ENCODE measurements at places on chromosomes 4 and X.

DNA sequence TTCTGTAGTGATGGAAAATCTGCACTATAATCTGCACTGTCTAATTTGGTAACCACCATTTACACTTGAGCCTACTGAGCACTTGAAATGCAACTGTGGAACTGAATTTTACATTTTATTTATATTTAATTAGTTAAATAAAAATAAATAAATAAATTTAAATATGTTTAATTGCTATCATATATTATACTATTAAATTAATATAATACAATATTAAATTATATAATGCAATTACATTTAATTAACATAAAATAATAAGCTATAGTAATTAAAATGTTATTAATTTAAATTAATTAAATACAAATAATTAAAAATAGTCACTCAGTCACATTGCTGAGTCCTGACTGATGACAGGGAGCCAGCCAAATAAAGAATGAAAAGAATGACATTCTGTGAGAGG, 170.2 kb upstream of the F9 start:
- no peak for DNase-seq

DNA sequence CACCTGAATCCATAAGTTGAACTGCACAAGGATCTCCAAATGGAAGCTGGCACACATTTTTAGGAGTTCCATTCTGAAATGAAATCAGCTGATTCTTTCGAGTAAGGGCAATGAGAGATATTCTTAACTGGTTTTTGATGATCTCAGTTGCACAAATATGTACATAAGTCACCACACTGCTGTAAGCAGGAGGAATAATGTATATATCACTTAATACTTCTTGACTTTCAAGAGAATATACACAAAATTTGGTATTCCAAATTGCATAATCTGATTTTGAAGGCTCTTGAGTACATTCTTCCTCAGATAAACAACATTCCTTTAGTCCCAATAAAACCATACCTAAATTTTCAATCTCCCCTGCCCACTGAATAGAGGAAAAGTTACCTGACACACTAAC, 8.2 kb downstream of the FANCB start:
- DNase-seq: no peak

DNA sequence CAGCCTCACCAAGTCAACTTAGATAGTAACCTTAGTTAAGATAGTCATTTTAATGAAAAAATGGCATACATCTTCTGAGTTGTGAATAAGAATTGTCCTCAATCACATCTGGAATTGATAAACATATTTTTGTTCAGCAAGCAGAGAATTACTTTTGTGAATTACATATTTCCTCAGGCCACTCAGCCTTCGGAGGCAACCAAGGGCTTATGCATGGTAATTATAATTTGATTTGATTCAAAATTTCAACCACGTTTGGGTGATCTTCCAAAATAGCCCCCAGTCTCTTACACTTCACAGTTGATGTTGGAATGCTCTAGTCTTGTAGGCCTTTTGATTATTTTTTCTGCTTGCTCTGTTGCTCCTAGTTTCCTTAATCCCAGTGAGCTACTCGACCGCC, 63.4 kb downstream of the GALNTL6 start:
- no peak for DNase-seq

DNA sequence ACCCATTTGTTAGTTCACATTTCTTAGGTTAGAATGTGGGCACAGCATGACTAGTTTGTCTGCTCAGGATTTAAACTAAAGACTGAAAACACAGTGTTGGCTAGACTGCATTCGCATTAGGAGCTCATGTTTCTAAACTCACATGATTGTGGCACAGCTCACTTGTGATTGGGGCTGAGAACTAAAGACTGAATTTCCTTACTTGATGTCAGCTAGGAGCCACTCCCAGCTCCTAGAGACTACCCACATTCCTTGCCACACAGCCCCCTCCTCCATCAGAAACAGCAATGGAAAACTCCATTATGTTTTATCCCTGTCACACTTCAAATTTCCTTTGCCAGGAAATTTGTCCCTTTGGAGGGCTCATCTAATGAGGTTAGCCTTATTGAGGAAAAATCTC, 170.2 kb upstream of the NUDT6 start:
- DNase-seq: no peak

DNA sequence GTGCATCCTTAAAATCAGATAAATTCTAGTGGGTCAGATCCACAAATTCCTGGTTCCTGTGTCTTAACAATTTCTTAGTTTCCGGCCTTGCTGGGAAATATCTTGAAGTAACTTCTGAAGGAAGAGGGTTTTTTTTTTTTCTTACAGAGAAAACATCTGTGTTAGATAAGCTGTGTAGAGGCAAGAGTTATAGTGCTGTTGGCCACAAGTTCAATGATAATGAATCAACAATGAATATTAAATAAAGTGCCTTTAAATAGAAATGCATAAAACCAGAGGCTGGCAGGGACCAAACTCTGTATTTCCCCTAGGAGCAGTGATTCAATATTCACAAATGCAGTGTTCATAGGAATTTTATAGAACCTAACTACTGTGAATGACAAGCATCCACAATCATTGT, 711.9 kb upstream of the ATOH1 start:
- DNase-seq: no peak

GRCh38 chr4:39464886-39465501, 6.1 kb downstream of the LIAS start:
- DNase-seq: peak; percentile 43

DNA sequence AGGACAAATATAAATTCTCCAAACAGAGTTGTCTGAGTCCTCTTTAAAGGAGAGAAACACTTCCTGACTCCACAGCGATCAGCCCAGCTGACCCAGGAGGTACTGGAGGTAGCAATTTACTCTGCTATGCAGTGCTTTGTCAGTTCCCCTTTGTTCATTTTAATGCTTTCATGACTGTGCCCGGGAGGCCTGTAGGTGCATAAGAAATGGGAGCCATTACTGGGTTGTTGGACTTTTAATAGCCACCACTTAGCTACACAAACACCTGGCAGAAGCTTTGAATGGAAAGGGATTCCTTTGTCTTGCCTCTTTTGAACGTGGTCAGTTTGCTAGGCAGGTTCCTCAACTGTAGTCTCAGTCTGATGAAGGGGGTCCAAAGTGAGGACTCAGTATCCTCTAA, 59.0 kb upstream of the AFF2 start:
- DNase-seq: no peak

DNA sequence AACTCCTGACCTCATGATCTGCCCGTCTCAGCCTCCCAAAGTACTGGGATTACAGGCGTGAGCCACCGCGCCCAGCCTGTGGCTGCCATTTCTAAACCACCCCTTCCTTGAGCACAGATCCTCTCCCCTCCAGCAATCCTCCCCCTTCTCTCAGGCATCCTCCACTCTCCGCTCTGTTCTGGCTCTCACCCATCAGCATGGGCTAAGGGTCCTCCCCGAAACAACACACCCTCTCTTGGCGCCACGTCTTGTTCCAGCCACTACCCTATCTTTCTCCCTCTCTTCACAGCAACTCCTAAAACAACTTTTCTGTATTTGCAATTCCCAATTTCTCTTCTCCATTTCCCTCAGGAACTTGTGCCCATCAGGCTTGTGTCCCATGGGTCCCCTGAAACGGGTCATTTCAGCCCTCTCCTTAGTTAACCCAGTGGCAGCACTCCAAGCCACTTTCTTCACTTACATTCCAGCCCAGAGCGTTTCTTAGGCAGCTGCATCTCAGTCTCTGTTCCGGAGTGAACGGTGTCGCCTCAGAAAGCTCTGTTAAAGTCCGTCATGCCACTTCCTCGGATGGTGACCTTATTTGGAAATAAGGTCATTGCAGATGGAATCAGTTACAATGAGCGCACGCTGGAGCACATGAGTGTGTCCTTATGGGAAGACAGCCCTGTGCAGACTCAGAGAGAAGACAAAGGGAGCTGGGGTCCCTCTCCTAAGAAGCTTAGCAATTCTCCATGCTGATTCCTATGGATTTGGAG, 28.3 kb upstream of the CLDN24 start:
- no peak for DNase-seq

DNA sequence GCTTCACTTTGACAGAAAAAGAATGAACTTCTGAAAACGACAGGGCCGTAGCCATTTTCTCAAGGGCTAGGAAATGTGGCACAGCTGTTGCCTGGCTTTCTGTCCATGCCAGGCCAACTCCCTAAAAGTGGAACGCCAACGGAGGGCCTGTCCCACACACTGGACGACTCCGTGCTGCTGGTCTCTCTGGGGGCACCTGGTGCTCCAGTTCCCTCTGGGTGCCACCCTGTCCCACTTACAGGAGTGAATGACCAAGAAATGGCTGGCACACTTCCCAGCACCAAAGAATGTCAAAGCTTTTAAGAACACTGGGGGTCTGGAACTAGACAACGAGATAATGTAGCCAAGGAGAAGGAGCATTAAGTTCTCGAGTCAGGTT, 40.9 kb downstream of the GATB start:
- DNase-seq: no peak

GRCh38 chr4:7757501-7758471, 181.9 kb downstream of the AFAP1 start:
- DNase-seq: no peak

DNA sequence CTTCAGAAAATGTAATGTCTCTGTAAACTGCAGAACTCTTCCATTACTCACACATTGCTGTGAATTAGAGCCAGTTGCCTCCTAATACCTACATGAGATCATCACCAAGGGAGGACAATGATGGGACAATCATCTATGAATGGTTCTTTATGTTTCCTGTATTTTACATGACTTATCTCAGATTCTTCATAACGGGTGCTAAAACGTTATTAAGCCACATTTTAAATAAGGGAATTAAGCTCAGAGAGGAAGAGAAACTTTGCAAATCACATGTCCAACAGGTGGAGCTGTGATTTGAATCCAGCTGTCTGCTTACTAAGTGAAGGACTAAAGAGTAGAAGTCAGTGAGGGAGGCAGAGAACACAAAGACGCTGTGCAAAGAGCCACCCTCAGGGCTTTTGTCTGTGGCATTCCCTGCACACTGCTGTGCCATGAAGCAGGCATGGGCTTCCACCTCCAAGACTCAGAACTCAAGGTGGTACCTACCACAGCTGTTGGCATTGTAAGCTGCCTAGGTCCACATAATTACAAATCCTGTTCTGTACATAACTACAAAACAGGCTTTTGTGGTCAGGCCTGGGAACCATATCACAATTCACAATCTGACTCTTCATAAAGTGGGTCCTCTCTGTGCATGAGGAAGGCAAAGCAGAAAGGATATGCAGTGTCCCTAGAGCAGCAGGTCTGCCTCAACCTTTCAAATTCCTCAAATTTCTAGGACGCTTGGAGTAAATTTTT, 12.8 kb downstream of the TBC1D9 start:
- peak; percentile 61 for DNase-seq

- DNase-seq: no peak
Measured at GRCh38 chr4:141132072-141132708, 1.1 kb downstream of the RNF150 start.

- peak; percentile 62 for DNase-seq
Measured at GRCh38 chrX:153689654-153690465, 2.1 kb downstream of the SLC6A8 start.

DNA sequence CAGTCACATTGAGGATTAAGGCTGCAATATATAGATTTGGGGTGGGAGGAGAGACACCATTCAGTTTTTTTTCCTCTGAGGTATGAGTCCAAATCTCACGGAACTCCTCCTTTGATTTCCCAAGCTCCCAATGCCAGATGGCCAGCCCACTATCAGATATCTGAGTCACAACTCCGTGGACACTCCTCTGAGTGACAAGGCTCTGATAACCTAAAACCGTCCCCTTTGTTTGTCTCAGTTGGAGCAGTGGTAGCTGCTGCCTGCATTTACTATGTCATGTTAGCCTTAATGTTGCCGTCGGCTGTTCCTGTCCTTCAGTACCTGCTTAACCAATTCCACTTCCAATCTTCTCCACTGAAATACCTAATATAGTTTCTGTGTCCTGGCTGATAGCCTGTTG, 107.3 kb downstream of the DTHD1 start:
- no peak for DNase-seq

GRCh38 chr4:84378356-84378755, 120.7 kb downstream of the NKX6-1 start:
- DNase-seq: no peak

DNA sequence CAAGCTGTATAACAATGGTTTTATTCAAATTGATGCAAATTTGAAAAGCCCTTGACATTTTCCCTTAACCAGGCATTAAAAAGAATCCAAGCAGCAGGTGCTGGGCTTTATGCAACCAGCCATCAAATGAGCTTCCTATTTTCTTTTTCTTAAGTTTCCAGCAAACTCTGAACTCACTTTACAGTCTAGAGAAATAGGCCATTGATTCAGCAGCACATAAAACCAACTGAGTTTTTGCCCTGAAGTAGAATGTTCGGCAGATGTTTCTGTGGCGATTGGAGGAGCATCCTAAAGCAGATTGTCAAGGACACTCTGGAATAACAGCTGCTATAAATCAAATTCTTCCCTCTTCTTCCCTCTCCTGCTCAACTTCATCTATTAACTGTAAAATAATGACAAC, 582.8 kb upstream of the CPEB2 start:
- DNase-seq: no peak

DNA sequence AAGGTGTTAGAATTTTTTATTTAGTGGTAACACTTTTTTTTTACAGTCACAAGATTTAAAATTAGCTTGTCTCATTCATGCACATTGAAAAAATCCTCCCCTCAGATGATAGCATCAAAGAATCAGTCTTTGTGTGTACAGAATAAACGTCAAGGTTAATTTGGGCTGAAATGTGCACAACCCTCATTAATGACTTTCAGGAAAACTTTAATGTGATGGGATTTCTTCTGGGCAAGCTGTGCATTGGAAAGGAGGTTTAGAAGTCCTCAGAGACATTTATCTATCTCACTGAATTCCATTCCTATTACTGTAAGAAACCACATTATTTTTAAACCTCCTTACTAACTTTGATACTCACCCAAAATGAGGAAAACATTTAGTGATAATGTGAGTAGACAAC, 88.2 kb upstream of the TECRL start:
- no peak for DNase-seq

GRCh38 chr4:101774807-101775206, 15.7 kb upstream of the BANK1 start:
- peak; percentile 64 for DNase-seq
